ENCODE measurements at places on chromosomes 3 and 15.

- DNase-seq: no peak
Measured at GRCh38 chr3:50708620-50709019, 33.9 kb downstream of the DOCK3 start.

DNA sequence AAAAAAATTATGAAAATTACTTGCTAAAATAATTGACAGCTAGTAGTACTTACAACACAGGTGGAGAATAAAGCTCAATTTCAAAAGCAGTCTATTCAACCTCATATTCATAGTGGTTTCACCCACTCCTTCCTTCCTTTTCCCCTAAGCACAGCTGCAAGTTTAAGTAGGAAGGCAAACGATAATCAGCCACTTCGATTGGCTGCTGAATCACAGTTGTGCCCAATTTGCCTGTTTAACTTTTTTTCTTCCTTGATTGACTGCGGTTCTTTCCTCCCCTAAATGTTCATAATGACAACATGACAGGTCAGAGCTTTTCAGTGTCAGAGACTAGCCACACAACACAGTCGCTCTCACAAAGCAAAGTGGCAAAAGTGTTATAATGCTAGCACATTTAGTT lies 468.0 kb upstream of the GBE1 start:
- peak; percentile 32 for DNase-seq

DNA sequence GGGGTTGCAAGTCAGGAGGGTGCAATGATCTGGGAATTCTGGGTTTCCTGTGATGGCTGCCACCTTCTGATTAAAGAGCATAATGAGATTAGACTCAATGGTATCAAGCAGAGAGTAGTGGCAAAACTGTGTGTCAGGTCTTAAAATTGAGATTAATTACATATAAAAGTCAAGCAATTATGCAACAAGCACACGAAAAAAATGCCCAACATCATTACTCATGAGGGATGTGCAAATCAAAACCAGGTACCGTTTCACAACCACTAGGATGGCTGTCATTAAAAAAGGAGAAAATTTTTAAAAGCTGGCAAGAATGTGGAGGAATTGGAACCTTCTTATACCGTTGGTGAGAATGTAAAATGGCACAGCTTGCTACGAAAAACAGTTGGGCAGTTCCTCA lies 205.0 kb downstream of the OSBPL10 start:
- no peak for DNase-seq

DNA sequence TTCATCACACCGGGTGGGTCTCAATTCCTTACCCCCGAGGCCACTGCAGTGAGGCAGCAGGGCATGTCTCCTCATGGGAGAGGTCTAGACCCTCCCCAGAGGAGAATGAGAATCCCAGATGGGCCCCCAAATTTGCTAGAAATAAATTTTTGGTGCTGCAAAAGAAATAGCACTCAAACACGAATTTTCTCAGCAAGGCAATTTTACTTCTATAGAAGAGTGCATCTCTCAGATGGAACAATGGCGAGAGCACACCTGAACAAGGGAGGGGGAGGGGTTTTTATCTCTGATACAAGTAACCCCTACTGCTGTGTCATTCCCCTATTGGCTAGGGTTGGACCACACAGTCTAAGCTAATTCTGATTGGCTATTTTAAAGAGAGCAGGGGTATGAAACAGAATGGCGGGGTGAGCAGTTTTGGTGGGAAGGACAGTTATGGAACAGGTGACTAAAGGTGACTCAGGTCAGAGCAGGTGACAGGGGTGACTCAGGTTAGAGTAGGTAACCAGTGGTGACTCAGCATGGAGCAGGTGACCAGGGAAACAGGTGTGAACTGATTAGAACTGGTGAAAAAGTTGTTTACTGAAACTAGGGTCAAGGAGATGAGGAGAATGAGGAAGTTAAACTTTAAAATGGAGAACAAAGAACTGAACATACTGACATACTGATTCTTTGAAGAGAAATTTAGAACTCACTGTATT lies 93.0 kb upstream of the WNT7A start:
- no peak for DNase-seq

GRCh38 chr3:140911822-140912221 lies 29.8 kb upstream of the SLC25A36 start:
- no peak for DNase-seq
